Stimulated activated CD8-positive, alpha-beta memory T cell treated with anti-CD3 and anti-CD28 coated beads, Interleukin-4, amount 100 ng/mL, for 4 hours (primary cell): ENCODE measurements at places on chromosomes 1 and 21.

DNA sequence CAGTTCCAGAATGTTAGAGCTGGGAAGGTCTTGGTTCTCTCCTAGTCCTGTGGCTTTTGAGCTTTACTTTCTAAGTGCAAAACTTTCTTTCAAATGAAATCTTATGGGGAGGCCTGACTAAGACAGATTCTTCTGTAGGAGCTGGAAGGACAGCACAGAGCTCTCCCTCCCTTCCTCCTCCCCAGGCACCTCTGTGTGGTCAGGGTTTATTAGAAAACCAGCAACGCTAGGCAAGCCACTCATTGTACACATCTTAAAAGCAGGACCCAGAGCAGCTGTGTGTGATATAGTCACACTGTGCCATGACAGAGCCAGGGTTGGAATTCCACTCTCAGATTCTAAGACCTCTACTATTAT lies 241.1 kb upstream of the RAB4A start:
- DNase-seq: no peak

DNA sequence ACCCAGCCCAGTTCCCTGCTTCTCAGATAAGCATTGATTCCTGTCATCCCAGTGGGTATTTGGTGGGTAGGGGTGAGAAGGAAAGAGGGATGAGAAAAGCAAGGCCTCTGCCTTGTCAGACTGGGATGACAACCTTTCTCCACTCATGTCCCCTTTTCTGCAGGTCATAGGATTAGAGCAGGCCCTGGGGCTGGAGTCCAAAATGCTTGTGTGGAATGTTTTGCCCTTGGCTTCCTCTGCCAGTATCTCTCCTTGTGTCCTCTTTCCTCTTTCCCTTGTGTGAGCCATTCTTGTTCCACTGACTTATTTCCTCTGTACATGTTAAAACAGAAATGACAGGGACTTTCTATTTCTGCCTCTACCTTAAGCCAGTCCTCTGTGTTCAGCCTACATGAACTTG lies 4.1 kb downstream of the ATP2B4 start:
- no peak for DNase-seq

GRCh38 chr21:46618738-46619379 lies 14.0 kb upstream of the S100B start:
- DNase-seq: no peak

- DNase-seq: no peak
Observed at GRCh38 chr1:6288665-6289064, 27.8 kb upstream of the GPR153 start.

GRCh38 chr1:77817368-77818209 lies 38.1 kb downstream of the MIGA1 start:
- DNase-seq: no peak

- DNase-seq: no peak
Observed at GRCh38 chr1:23931491-23931880, 18.3 kb upstream of the CNR2 start.

GRCh38 chr21:14886001-14886400 lies 178.8 kb downstream of the NRIP1 start:
- no peak for DNase-seq
